Activated CD8-positive, alpha-beta memory T cell treated with anti-CD3 and anti-CD28 coated beads for 1 hour (primary cell): ENCODE measurements at places on chromosomes 12 and 14.

- no peak for DNase-seq
These were observed 33.6 kb downstream of the ADGRD1 start for GRCh38 chr12:130987151-130987931.

GRCh38 chr12:22409377-22410164, 75.1 kb upstream of the ST8SIA1 start:
- DNase-seq, result no peak

- DNase-seq, result no peak
These were observed 150.4 kb downstream of the CALM1 start for GRCh38 chr14:90547250-90547649.

GRCh38 chr12:38585086-38585485, 268.5 kb downstream of the ALG10B start:
- no peak for DNase-seq

DNA sequence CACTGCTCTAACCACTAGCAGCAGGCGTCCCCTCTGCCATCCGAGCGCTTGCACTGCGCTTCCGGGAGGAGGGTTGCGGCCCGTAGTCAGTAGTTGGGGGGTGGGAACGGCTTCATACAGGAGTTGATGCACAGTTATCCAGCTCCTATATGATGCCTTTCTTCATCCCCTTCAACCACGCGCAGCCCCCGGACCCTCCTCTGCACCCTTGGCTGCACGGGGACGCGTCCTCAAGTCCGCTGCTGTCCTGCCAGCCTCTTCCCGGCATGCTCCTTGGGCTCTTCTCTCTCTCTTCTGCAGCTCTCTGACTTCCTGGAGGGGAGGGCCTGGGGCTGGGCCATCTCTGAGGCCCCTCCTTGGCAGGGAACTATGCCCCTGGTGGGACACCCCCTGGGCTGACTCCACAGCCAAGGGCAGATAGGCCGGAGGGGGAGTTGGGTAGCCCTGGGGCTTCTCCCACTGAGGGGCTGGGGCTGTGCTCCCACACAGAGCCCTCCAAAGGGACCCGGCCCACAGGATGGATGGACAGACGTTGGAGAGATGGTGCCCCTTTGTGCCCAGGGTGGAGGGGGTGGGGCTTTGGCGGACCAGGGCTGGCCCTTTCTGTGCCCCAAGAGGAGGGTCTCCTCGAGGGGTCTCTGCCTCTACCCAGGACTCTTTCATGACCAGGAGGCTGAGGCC, 29.0 kb downstream of the RTL1 start:
- DNase-seq, result no peak

GRCh38 chr12:65500091-65500900, 221.8 kb downstream of the MSRB3 start:
- DNase-seq, result no peak
